Right lobe of liver (tissue), 6 donors: ENCODE measurements at places on chromosomes 2 and 18. TPM values are rescaled to one million over a fixed set of nuclear protein-coding genes. Genes with fewer than 3 reads are reported as not detected.

DNA sequence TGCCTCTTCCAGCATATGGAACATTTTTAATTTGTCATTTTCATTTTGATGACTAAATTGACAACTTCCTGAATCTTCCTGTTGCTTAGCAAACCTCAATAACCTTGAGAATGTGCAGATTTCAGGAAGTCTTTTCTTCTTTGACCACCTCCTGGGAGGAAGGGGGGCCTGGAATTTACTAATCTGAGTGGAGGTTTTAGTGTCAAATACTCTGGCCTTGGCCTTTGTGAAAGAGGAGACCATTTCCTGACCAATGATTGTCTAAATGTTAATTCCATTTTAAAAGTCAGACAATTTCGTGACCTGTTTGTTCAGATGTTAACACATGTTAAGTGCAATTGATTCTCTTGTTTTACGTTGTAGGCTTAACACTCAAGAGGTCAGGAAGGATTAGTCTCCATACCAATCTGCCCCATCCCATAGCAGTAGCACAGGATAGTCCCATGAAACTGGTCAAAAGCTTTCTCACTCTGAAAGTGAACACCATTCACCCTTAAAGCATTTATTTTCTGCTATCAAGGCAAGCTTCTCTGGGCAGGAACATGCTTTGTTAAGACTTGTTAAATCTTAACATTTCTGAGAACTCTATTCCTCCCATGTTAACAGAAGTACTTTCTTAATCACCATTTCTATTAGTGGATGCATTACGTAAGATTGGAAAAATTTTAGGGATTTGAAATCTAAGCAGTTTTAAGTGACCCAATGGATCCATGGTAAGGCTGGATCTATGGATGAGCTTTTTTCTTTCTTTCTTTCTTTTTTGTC is 219.6 kb downstream of the RND3 start:
- DNase-seq: no peak

DNA sequence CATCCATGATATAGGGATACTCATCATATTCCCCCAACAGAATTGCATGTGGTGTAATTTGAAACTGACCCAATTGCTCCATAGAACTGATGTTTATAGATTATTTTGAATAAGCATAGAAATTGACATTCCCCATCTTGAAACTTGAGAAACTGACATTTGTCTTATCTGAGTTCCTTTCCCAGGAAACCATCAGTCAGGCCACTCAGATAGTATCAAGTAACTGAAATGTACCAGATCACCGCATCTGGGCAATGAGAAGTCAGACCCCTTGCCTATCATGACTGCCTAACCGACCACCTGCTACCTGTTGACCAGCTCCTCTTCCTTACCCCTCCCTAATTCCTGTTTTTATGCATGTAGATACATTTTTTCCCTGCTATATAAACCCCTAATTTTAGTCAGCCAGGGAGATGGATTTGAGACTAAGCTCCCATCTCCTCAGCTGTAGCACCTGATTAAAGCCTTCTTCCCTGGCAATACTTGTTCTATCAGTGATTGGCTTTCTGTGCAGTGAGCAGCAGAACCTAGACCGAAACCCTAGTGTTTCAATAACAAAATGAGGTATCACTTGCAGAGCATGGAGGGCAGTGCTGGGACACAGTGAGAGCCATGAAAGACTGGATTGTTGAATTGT is 274.5 kb downstream of the LPIN1 start:
- DNase-seq: no peak

GRCh38 chr18:61448316-61448715 is 115.1 kb downstream of the CDH20 start:
- DNase-seq: no peak

DNA sequence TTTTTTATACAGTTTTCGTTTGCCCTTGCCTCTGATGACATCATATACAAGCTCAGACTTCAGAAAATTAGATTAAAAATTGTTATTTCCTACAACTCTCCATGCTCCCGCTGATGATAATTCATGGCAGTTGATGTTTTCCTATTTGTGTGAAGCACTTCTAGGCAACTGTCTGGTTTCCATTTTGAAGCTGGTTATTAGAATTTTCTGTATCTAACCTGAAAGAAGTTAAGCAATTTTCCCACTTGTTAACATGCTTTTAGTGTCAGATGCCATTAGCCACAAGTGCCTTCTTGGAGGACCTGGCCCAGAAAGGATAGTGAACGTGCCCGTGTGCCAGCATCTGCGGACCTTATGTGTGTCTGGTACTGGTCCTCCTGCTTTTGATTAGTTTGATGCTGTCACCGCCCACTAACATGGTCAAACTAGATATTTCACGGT is 347.6 kb upstream of the RAB12 start:
- no peak for DNase-seq

DNA sequence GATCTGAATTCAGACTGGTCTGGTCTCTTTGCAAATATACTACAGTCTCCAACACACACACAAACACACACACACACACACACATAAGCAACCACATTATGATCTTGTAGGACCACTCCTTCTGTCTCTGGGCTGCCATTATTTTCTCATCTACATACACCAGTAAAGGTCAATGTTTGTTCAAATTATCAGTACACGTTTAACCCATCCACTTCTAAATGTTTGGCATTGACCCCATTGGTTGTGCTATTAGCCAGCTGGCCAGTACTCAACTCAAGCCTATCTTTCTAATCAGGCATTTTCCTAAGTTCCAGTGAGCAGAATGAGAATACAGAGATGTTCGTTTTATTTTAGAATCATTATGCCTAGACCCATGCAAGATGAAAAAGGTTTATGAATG is 186.4 kb downstream of the CNTNAP5 start:
- DNase-seq: no peak

The CROCC2 gene
- 0.15 TPM for total RNA-seq

DNA sequence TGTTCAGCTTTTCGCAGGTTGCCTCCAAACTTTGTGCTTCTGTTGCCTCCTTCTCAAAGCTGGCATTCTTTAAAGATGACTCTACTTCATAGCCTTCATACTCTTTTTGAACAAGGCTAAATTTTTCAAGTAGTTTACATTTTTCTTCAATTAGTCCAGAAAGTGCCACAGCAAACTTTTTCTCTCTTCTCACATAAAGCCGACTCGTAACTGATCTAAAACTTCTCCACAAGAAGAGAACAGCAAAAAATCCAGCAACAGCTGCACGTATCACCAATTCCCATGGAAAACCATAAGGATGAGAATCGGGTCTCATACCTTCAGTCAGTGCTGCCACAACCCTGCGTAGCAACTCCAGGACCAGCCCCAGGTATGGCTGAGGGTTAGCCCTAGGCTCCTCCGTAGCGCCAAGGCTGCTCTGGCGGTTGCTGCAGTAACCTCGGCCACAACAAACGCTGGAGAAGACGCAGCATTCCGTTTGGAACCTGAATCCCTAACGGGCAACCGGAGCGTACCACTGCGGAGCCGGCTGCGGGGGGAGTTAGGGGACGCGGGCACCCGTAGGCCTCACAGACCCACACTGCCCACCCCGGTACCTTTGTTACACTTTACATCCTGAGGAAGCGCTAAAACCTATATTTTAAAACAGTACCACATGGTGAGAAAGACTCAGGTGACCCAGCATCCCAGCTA is at the start of gene CTAGE1:
TSS of gene CTAGE1 (minus strand) at position 420 of the 693 bp plus-strand sequence. CDS start at position 316, 104 bp downstream.
- DNase-seq: no peak

DNA sequence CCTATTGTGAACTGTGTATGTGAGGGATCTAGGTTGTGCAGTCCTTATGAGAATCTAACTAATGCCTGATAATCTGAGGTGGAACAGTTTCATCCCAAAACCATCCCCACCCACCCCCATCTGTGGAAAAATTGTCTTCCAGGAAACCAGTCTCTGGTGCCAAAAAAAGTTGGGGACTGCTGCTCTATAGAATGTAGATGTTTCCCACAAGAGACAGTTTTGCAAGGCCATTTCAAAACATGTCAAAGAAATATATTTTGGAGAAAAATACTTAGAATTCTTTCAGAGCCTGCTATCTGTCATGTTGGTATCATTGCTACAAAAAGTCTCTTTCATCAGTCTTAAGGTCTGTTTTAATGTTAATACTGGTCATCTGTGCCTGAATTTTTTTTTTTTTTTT is 4.1 kb upstream of the SLC39A10 start:
- DNase-seq: no peak
